ENCODE measurements at places on chromosomes 2 and 18.

DNA sequence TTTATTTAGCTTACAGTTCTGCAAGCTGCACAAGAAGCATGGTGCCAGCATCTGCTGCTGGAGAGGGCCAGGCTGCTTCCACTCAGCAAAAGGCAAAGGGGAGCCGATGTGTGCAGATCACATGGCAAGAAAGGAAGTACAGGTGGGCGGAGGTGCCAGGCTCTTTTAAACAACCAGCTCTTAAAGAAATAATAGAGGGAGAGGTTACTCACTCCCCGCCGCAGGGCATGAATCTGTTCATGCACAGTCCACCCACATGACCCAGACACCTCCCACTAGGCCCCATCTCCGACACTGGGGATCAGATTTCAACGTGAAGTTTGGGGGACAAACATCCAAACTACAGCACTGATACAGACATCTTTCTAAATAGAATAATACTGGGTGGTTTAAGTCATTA, 105.8 kb downstream of the MTCL1 start:
- DNase-seq = no peak

- DNase-seq = peak; percentile 32
Measured at GRCh38 chr2:237859533-237860272, at the start of gene RAMP1. Gene RAMP1 (plus strand): TSS chr2:237859623. CDS start chr2:237859676, 53 bp downstream.

- no peak for DNase-seq
Measured at GRCh38 chr2:172596776-172597175, 40.9 kb downstream of the PDK1 start.

DNA sequence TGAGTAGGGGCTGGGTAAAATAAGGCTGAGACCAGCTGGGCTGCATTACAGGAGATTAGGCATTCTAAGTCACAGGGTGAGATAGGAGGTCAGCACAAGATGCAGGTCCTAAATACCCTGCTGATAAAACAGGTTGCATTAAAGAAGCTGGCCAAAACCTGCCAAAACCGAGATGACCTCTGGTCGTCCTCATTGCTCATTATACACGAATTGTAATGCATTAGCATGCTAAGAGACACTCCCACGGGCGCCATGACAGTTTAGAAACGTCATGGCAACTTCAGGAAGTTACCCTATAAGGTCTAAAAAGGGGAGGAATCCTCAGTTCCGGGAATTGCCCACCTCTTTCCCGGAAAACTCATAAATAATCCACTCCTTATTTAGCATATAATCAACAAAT, 132.2 kb downstream of the ARL4C start:
- no peak for DNase-seq

DNA sequence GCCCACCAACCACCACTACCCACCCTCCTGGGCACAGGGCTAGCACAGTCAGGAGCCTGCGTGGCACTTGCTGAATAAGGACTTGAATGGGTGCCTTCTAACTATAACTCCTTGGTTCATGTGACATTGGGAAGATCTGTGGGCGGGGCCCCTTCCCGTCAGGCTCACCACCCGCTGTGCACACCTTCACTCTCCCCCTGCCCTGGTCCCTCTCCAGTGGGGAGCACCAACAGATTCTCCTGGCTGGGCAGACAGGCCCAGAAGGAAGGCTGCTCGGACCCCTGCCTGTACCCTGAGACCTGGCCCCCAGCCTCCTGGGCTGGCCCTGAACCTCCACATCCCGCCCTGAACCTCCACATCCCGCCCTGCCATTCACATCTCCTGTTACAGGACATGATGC, 33.4 kb upstream of the POMC start:
- no peak for DNase-seq

DNA sequence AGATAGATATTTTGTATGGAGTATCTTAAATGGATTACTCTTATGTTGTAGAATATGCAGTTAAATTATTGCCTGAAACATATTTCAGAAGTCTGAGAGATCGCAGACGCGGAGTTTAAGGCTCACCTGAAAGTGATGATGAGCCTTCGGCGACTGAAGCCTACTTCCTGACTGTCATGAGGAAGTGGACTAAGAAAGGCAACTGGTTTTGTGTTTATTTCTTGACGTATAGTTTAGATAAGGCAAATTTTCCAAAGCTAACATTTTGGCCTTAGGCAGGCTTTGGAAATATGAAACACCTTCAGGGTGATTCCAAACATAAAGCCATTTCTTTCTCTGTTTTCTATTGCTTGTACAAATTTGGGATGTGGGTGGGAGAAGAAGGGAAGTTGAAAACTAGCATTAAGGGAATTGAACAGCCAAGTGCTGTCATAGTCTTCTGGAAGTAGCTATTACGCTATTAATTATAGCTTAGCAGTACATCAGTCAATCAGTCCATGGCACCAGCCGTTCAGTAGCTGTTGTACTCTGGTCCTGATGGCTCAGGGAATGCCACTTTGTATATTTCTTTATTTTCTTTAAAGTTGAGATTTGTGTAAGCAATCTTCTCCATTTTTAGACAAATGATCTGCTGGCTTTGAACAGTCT, 1.5 kb downstream of the GRHL1 start:
- DNase-seq = no peak

GRCh38 chr2:125397535-125398251, 1258.3 kb upstream of the GYPC start:
- DNase-seq = no peak

DNA sequence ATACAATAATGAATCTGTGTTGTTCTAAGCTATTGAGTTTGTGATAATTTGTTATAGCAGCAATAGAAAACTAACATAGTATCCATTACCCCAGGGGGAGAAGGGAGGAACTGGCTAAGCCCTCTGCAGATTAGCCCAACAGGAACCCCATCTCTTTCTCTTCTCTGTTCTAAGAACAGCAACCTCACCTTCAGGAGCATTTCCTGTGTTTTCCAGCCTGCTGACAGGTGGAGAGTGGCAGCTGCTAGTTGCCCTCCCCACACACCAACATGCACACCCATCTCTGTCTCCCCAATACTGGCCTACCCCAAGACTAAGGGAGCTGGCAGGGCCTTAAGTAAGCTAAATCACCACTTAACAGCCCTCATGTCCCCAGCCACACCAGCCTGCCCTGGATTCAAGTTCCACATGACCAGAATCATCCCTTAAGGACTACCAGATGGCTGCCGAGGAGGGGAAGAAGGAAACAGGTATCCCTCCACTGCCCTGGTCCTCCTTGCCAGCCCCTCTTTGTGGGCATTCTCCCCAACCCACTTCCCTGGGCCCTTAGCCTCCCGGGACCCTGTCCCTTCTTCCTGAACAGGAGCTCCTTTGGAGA, 52.8 kb downstream of the TRABD2A start:
- DNase-seq = no peak

GRCh38 chr2:231715988-231716616, 7.8 kb downstream of the PTMA start:
- DNase-seq = no peak

DNA sequence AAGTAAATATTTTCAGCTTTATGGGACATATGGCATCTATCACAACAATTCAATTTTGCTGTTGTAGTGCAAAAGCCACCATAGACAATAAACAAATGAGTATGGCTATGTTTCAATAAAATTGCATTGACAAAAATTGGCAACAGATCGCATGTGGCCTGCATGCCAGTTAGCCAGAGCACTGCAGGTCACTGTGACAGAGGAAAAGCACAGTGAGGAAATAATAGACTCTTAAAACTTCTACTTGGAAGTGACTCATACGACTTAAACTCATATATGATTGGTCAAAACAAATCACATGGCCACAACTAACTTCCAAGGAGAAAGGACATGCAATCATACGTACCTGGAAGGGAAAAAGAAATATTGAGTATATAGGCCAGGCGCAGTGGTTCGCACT, 44.4 kb downstream of the EXOC6B start:
- no peak for DNase-seq

GRCh38 chr2:29567906-29568520, 353.4 kb downstream of the ALK start:
- DNase-seq = no peak

- no peak for DNase-seq
Measured at GRCh38 chr2:17373041-17373440, 145.2 kb downstream of the RAD51AP2 start.

- no peak for DNase-seq
Measured at GRCh38 chr2:102149644-102150455, 7.3 kb downstream of the IL1R1 start.

- no peak for DNase-seq
Measured at GRCh38 chr2:178947006-178947405, 102.9 kb downstream of the CCDC141 start.

DNA sequence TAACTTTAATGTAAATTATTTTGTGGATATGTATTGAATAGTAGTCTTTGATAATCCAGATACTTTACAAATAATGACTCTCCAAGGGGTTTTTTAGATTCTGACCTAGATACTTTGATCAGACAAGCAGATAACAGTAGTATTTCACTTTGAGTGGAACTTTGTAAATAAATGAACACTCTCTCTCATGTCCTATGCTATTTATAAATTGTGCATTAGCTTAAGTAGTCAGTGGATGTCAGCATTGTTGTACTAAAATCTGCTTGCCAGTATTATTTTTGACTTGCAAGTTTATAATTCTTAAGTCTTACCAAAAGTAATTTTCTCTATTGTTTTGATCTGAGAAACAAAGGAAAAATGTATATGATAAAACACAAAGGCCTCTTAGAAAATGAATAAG, 1113.1 kb upstream of the NRXN1 start:
- DNase-seq = no peak

GRCh38 chr18:74299746-74300145, 8.0 kb upstream of the CYB5A start:
- DNase-seq = no peak

- no peak for DNase-seq
Measured at GRCh38 chr2:229612384-229612971, 101.9 kb downstream of the DNER start.

- DNase-seq = no peak
Measured at GRCh38 chr18:76153691-76154090, 341.4 kb downstream of the ZNF516 start.

DNA sequence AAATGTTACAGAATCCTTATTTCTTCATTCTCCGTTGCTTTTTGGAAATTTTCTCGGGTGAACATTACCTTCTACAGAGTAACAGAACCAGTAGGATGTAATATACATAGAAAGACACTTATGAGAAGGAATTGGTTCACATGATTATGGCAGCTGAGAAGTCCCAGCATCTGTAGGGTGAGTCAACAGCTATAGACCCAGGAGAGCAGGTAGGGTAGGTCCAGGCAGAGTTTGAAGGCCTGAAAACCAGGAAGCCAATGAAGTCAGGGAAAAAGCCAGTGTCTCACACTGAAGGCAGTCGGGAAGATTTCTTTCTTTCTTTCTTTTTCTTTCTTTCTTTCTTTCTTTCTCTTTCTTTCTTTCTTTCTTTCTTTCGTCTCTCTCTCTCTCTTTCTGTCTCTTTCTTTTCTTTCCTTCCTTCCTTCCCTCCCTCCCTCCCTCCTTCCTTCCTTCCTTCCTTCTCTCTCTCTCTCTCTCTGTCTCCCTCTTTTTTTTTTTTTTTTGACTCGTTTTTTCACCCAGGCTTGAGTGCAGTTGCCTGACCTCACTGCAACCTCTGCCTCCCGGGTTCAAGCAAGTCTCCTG, 15.1 kb upstream of the YES1 start:
- no peak for DNase-seq

DNA sequence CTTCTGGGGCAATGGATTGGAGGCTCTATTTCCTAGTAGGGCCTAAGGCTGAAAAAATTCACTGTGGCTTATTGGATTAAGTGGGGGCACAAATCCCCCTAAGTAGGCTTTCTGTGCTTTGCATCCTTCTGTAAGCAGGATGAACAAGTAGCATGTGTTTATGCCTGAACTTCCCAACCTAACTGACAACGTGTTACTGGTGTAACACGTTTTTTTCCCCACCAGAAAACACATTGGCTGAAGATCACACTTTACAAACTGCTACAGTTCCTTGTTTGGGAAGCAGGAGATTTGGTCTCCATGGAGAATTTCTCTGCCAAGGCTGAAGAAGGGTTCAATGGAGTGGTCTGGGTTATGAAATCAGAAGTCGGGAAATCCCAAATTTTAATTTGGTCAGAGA, 7.2 kb upstream of the ITGA6 start:
- DNase-seq = no peak

DNA sequence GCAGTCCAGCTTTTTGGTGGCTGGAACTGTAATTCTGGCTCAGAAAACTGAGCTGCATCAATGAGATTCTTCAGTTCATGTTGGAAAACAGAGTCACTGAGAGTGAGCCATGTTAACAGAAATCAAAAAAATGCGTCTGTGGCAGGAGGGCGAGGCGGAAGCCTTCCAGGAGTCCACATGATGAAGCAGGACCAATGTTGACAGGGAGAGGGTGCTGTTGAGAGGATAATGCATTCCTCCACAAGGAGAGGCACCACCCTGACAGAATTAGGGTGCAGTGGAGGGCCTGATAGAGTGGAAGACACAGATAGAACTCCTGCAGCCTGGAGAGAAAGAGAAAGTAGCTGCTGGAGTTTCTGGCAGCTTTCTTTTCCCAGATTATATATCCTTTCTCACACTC, 111.5 kb downstream of the MGAT5 start:
- DNase-seq = no peak

DNA sequence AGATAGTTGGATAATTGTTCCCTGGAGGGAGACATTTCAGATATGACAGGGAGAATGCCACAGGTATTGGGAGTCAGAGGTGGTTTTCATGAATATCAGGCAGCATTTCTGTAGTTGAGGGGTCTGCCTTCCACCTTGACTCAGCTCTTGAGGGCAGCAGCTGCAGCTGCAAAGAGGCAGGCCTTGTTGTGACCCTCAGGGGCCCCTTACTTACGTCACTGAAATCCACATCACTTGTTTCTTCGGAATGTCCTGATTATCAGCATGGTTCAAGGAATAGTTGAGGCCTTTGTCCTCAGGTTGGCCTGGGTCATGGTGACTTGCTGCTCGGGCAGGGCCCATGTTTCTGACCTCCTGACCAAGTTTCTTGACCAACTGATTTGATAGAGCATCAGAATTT, 46.9 kb downstream of the TMEM17 start:
- DNase-seq = no peak

GRCh38 chr2:134154246-134154645, 99.6 kb upstream of the MGAT5 start:
- no peak for DNase-seq

DNA sequence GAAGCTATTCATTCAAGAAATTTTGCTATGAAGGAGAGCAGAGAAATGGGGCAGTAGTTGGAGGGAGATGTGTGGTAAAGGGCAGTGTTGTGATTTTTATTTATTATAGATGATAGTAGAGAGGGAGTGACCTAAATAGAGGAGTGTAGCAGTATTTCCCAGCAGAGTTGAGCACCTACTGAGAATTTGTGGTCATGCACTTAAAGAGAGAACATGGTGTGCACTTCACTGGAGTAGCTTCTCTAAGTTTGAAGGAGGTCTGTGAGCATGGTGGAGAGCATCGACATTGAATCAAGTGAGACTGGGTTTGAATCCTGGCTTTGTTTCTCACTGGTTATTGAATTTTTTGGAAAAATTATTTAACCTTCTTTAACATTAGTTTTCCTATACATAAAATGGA, 129.2 kb downstream of the AQP4 start:
- no peak for DNase-seq

DNA sequence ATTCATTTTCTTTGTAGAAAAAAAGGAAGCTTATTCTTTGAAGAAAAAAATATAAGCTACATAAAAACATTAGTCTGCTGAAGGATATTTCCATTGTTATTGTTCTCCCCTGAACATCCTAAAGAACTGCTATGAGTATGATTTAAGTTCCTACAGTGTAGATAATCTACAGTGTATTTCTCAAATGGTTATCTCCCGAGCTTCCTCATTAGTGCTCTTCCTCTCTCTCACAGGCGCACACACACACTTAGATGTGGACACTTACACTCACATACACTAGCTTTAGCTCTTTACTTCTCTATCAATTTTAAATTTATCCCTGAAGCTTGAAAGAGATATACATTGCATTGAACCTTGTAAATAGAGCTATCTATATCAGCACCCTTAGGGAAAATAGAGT, 681.0 kb downstream of the KCNJ3 start:
- DNase-seq = no peak

GRCh38 chr2:64862623-64863022, 126.6 kb upstream of the SLC1A4 start:
- DNase-seq = no peak
